ENCODE measurements at places on chromosomes 3 and 15. TPM values are rescaled to one million over a fixed set of nuclear protein-coding genes. Genes with fewer than 3 reads are reported as not detected.
A peak's percentile ranks its signal among the peaks of the same experiment; 100 is the strongest.

DNA sequence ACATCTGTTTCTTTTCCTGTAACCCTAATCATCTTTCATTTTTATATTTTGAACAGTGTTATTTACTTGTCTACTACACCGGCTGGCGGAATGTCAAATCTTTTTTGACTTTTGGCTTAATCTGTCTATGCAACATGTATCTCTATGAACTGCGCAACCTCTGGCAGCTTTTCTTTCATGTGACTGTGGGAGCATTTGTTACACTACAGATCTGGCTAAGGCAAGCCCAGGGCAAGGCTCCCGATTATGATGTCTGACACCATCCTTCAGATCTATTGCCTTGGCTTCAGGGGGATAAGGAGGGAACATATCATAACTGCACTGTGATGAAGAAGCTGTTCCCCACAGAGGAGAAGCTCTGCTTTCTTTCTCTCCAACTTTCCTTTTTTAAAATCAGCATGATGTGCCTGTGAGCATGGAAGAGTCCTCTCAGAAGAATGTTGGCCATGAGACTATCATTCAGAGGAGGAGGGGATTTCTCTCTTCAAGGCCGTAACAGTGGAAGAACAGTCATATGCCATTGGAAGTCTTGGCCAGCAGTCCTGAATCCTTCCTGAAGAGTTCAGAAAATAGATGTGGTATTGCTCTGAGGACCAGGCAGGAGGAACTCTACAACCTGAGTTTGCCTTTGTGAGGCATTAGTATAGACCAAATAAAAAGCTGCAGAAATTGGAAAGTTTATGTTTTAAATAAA is 69.9 kb downstream of the SEC22A start:
- no peaks in the 10 kb centered on the region for H3K27me3 ChIP-seq
- H3K4me3 ChIP-seq: no peak overlapping the region

GRCh38 chr15:22786868-22787698 is 639 bp downstream of the NIPA1 start:
- H3K4me3 ChIP-seq: peak overlapping the region; percentile 81
- DNase-seq: peak; percentile 40
- H3K36me3 ChIP-seq: no peaks in the 10 kb centered on the region
- no peaks in the 10 kb centered on the region for H3K27me3 ChIP-seq

RARRES1 gene
- total RNA-seq: not detected

DNA sequence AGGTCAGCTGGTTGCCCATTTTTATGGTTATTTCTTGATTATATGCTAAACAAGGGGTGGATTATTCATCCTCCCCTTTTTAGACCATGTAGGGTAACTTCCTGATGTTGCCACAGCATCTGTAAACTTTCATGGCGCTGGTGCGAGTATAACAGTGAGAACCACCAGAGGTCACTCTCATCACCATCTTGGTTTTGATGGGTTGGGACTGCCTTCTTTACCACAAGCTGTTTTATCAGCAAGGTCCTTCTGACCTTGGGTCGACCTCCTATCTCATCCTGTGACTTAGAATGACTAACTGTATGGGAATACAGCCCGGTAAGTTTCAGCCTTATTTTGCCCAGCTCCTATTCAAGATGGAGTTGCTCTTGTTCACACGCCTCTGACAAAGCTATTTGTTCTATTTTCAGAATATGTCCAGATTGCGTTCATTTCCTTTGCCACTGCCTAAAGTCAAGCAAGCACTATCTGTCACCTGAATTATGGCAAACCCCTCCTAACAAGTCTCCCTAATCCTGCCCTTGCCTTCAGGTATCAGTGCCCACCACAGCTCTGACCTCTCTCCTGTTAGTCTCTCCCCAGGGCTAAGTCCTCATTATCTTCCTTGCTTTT is 308.5 kb downstream of the ROBO2 start:
- H3K27ac ChIP-seq: no peak overlapping the region
- H3K4me3 ChIP-seq: no peak overlapping the region
- no peaks in the 10 kb centered on the region for H3K4me1 ChIP-seq

DNA sequence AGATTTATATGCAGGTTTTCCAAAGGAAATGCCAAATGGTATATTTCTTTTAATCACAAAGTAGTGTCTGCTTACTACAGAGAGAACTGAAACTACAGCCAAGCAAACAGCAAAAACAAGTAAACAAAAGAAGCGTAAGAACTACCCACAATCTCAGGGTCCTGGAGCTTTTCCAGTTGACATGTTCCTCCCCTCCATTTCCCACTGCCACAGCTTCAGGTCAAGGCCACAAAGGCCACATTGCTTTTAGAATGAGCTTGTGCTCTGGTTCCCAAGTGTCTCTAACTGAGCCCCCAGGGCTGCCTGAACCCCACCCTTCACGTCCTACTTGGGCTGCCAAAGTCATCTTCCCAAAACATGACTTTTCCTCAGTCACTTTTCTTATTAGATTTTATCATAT is 24.1 kb downstream of the CTDSPL start:
- peaks cover 29% of the 10 kb centered on the region for H3K27me3 ChIP-seq
- H3K4me3 ChIP-seq: no peak overlapping the region
- DNase-seq: no peak
- no peaks in the 10 kb centered on the region for H3K4me1 ChIP-seq

DNA sequence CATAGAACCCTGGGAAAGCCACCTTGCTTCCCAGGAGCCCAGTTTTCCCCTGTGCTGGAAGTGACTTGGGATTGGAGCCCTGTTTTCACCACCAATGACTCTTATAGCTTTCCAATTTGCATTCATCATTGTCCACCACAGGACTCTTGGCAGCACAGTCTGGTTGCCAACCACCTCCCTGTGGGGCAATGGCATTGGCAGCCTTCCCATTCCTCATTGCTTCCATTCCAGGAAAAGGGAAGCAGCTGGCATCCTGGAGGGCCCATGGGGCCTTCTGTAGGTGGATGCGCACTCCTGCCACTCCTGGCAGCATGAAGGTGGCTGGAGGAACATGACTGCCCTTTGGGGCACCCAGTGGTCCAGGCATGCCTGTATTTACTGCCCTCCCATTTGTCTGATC is 57.7 kb downstream of the FEM1B start:
- peak; percentile 37 for DNase-seq
- H3K27ac ChIP-seq: no peak overlapping the region
- peaks cover 6% of the 10 kb centered on the region for H3K27me3 ChIP-seq
- H3K36me3 ChIP-seq: no peaks in the 10 kb centered on the region
- H3K4me1 ChIP-seq: no peaks in the 10 kb centered on the region

All from PC-3 (cell line).